Activated naive CD4-positive, alpha-beta T cell treated with anti-CD3 and anti-CD28 coated beads, Interleukin-2, amount 50 U/mL, for 72 hours (primary cell): ENCODE measurements at places on chromosomes 3 and 15. TPM values are rescaled to one million over a fixed set of nuclear protein-coding genes. Genes with fewer than 3 reads are reported as not detected.

Gene CPLX3
- total RNA-seq = not detected

Gene BSN
- 0.06 TPM for total RNA-seq

Gene EIF4E3
- 29.7 TPM for total RNA-seq

Gene CLDN1
- 11.4 TPM for total RNA-seq

Gene PPP1R14D
- not detected for total RNA-seq

Gene MLF1
- total RNA-seq = 1.7 TPM

Gene SLC9A9
- total RNA-seq = 2.3 TPM

- DNase-seq = no peak
These were observed 47.6 kb downstream of the IDH2 start for GRCh38 chr15:90054618-90055097.

- DNase-seq = peak; percentile 61
These were observed 23.5 kb upstream of the RAP2B start for GRCh38 chr3:153138276-153139210.

- DNase-seq = no peak
These were observed 3.9 kb upstream of the VILL start for GRCh38 chr3:37986479-37987314.

DNA sequence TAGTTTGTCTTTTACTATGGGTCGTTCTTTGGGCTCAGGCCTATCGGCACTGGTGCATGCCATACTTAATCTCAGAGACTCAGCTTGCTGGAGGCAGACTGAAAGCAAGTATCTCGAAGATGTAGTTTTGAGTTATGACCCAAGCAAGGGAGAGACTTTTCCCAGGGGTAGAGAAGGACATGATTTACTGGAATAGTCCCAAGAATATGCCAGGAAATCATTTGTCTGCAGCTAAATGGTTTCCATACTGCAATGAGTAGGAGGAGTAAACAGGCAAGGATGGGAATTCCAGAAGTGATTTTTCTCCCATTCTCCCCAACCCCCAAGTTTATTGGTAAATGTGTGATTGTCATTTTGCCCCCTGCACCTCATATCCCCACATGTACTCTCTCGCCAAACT lies 35.4 kb upstream of the LACTB start:
- DNase-seq = no peak

- DNase-seq = no peak
These were observed 85.0 kb downstream of the TGFBR2 start for GRCh38 chr3:30691249-30691880.

- no peak for DNase-seq
These were observed 45.4 kb upstream of the RAD18 start for GRCh38 chr3:9008550-9009255.

DNA sequence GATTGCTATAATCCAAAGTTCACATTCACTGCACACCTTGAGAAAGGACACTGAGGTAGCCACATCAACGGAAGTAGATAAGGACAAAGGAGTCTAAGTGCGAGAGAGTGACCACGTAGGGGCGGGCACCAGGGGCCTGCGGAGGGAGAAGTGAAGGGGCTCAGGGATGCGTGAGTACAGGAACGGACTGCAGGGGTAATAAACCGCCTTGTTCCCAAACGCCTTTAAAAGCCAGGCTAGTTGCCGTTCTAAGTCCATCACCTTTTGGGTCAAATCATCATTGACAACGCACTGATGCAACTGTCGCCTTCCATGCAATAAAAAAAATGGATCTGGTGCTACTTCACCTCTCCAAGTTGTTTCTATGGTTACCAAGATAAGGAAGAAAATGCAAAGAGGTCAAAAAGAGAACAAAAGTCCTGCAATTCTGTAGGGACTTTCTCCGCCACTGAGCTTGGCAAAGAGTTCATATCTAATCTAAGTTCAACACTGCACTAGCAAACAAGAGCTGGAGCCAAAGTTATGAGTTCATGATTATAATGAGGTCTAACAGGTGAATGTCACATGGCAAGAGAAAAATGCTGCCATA lies 32.6 kb upstream of the ATP11B start:
- DNase-seq = no peak

- no peak for DNase-seq
These were observed 8.1 kb upstream of the CSK start for GRCh38 chr15:74773731-74774252.

DNA sequence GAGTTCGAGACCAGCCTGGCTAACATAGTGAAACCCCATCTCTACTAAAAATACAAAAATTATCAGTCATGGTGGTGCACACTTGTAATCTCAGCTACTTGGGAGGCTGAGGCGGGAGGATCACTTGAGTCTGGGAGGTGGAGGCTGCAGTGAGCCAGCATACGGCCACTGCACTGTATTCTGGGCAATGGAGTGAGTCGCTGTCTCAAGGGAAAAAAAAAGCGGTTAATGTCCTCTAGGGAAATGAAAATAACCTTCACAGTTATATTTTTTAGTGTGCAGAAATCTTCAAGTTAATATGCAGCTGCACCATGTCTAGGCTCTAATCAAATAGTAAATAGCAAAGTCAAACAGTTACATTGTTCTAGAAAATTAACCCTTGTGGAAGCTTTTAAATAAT lies 14.8 kb downstream of the CEP19 start:
- DNase-seq = no peak

GRCh38 chr15:89828281-89829145 lies 13.9 kb upstream of the ANPEP start:
- no peak for DNase-seq

- no peak for DNase-seq
These were observed 282.3 kb upstream of the NECTIN3 start for GRCh38 chr3:110789315-110789714.

DNA sequence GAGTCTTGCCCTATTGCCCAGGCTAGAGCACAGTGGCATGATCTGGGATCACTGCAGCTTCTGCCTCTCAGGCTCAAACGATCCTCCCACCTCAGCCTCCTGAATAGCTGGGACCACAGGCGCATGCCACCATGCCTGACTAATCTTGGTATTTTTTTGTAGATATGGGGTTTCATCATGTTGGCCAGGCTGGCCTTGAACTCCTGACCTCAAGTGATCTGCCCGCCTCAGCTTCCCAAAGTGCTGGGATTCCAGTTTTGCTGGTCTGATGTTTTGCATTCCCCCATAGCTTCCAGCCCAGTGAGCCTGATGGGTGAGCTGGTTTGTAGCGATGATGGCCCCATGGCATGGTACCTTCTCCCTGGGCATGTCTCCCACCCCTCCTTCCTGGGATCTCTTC lies 4.7 kb upstream of the MESP1 start:
- DNase-seq = no peak

DNA sequence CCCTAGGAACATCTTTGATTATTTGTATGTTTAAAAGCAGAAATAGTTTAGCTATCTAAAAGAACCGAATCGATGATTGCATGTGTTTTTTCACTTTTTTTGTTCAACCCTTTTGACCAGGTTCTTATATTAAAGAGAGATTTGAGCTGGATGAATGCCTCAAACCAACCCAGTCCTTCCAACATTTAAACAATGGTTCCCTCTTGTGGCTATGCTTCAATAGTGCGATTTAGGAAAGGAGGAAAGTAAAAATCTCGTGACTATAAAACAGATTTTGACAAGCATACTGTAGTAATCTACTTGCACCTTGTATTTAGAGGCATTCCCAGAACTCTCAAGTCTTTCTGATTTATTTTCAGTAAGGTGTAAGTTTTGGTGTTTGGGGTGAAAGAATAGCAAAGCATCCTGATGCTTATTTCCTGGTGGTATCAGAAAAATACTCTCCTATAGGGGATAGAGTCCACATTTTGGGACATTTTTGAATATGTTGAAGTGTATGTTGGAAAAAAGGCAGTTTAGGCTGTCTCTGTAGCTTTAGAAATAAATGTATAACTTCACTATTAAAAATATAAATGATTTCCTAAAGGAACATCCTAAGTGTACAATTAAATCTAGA lies 159.6 kb upstream of the KCNH8 start:
- DNase-seq = no peak

DNA sequence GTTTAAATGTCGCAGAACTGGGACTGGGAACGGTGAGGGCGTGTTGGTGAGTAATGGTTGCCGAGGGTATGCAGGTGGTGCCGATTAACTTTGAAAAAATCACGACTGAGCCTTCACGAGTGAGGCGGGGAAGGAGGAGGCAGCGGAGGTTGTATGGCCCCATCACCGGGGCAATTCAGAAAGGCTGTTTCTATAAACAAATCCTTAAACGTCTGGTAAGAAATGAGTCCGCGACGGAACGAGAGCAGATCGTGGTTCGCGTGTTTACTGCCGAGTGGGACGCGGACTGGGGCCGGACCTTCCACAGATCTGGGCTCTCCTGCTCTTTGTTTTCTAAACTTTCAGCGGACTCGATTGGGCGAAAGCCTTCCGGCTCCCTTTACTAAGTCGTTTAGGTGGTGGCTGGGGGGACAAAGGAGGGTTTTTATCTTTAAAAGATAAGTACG lies 2.7 kb downstream of the IGF1R start:
- DNase-seq = peak; percentile 27

- no peak for DNase-seq
These were observed 66.1 kb downstream of the EPHA3 start for GRCh38 chr3:89173546-89173945.

GRCh38 chr15:62403164-62403809 lies 238.2 kb upstream of the C2CD4B start:
- no peak for DNase-seq

DNA sequence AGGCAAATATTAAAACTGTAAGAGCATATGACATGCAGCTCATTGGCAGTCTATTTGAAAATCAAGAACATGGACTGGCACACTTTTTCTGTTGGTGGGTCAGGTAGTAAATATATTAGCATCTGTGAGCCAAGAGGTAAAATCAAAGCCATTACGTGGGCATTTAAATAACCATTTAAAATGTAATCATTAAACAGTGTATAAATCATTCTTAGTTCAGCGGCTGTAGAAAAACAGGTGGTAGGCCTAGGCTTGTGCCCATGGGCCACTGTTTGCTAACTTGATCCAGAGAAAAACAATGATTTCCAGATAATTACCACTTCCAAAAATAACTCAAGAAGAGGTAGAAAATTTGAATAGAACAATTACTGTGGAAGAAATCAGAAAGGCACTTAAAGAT lies 105.1 kb downstream of the CHST2 start:
- DNase-seq = no peak

- DNase-seq = no peak
These were observed 225.0 kb upstream of the P2RY1 start for GRCh38 chr3:152609891-152610290.
